GM18507 (cell line): ENCODE measurements at places on chromosomes 7 and 10.

- DNase-seq: no peak
Measured at GRCh38 chr10:71132321-71132810, 80.0 kb upstream of the UNC5B start.

GRCh38 chr10:128151031-128151430 lies 24.8 kb upstream of the MKI67 start:
- DNase-seq: no peak

DNA sequence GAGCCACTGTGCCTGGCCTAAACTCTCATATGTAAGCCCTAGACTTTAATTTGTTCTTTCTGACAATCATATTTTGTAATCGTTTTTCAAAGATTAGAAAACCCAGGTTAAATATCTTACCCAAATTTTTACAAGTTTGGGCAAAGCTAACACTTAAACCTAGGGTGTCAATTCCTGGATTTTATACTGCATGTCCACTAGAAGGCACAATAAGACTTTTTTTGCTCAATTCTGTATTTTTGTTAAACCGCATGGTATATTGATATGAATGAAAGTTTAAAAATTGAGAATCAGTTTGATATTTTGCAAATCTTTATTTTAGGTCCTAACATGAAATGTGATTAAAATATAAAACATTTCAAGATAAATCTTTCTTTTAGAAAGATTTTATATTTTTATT lies 29.3 kb downstream of the DYNC2I1 start:
- DNase-seq: no peak

DNA sequence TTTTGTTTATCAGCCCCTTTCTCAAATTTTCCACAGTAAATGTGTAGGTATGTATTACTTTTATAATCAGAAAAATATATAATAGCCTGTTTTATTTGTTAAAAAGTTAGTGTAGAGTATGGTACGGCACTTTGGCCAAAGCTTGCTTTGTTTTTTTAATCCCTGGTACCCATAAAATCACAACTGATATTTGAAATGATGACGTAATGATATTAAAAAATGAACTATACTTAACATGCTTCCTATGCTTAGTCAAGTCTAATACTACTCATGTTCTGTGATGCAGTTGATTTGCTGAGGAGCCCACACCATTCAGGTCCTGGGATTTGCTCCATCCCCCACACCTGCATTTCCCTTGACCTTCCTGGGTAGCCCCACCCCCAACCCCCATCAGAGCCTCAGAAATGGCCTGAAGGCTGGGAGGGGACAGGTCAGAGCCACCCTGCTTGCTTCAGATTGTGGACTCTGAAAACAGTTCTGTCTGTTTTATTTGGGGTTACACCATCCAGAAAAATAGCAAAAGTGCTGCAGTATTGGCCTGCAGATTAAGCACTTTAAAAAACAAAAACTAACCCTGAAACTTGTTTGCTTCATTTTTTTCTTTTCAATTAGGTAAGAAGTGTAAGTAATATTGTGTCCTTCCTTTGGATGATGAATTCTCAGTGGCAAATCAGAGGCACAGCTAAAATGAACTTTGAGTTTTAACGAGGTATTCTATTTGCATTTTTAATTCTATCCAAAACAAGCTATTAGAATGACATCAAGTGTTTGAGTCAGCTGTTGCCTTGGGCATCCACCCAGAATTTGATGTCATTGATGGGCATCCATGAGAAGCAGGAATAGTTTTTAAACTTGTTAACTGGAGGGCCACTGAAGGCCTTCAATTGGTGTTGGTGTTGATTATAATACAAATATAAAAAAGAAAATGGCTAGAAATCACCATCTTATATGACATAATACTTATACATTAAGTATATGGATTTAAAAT lies 23.3 kb downstream of the PLCE1 start:
- DNase-seq: no peak

GRCh38 chr7:80002865-80003264 lies 131.8 kb upstream of the GNAI1 start:
- no peak for DNase-seq

DNA sequence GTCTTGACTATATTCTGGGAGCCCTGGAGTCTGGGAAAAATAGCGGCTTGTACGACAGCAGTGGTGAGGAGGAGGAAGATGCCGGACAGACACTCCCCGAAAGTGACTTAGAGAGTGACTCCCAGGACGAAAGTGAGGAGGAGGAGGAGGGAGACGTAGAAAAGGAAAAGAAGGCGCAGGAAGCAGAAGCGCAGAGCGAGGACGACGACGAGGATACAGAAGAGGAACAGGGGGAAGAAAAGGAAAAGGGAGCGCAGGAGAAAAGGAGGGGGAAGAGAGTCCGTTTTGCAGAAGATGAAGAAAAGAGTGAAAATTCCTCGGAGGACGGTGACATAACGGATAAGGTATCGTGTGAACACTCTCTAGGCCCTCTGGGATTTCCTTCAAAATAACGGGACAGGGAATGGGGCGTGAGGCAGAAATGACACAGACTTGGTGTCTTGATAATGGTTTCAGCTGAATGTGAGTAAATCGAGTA lies 908 bp downstream of the NOM1 start:
- no peak for DNase-seq

GRCh38 chr10:1163831-1164230 lies 107.6 kb downstream of the WDR37 start:
- DNase-seq: no peak

DNA sequence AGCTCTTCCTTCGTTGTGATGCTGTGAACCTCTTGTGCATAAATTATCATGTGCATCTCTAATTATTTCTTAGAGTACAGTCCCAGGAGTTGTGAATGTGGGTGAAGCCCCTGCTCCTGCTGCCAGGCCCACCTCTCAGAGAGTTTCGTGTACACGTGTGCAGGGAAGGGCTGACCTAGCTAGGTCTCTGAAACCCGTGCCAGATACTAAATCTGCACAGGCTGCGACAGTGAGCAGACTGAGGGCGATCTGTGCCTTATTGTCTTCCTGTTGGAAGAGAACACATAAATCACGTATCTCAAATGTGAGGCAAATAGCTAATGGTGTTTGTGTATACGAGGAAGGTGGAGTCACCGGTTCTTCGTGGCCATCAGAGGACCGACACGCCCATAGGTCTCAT lies 71.8 kb upstream of the DNAJB6 start:
- no peak for DNase-seq

DNA sequence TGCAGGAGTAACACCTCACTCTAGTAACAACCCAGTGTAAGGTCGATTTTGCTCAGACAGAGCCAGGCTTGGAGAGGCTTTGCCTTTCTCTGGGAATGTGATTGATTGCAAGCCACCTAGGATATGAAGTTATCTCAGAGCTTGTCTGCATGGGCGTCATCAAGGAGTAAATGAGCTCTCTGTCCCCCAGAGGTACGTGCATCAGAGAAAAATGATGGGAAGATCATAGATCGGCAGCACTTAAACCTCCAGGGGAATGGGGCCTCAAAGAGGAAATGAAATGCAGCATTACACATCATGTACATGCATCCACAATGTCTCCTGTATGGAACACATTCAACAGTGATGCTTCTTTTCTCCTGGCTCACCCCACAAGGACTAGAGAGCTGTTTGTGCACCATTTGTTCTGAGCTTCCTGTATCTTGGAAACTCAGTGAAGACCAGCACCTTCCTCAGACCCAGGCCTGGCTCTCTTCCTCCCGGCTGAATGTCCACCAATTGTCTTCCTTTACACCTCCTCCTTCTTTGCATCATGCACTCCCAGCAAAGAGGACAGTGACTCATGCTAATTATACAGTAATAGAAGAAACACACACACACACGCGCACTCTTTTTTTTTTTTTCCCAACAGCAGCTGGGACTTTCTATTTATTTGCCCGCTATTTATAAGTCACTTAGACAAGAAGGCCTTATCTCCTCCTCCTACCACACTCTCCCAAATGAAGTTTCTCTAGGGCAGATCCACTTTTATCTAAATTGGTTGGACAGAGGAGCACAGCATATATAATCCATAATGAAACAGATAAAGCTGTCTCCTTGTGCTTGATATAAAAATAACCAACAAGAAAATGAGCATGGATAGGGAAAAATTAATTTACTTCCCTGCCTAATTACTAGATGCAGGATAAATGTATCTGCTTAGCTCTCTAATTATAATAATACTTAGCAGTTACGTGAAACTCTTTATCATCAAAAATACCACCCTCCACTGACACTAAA lies 990.7 kb downstream of the CCSER2 start:
- DNase-seq: no peak
